ENCODE measurements at places on chromosomes 4 and X.

DNA sequence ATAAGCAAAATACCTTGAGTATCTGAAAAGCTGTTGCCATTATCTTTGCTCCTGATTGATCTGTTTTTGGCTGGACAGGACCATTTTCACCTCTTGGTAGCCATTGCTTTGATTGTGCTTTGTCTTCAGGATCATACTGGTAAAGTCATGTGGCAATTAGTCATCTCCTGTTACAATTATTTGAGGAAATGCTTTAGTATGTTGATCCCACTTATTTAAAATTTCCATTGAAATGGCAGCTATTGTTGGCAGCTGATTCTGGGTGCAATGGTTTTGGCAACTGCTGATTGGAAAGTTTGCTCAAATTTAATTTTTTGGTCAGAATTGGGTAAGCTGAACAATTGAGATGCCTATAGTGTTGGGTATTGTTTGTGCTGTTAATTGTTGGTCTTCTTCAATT, 238.3 kb upstream of the TLL1 start:
- DNase-seq = no peak

DNA sequence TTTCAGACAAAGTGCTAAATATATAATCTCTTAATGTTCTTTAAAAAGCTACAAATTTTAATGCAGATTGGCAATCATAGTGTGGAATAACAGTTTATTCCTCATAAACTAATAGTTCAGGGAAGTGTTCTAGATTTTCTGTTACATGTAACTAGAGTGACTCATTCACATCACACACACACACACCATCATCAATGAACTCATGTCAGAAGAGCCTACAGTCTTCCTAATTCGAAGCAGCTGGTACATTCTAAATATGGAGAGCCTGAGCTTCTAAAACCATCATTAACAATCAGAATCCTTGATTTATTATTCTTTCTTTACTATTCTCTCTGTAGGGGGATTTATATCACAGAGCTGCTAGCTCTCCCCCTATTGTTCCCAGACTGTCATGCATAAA, 49.6 kb downstream of the DKK2 start:
- DNase-seq = no peak

GRCh38 chr4:6990661-6991060, 52.5 kb upstream of the TADA2B start:
- DNase-seq = no peak

DNA sequence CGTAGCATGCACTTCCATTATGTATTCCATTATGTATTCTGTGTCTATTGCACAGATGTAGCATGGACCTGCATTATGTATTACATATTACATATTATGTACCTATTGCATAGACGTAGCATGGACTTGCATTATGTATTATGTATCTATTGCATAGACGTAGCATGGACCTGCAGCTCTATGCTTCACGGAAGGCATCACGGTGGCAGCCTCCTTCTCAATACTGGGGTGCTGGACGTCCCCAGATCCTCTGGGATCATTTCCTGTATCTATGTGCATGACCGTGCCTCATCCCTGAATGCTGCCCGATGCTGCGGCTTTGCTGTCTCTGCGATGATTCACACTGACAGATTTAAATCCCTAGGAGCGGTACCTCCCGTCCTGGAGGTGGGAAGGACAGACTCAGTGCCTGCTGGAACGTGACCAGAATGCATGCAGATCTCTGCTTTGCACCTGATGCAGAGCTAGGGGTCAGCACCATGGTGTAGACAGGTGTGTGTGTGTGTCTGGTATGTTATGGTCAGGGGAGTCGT, 317.5 kb downstream of the DHRSX start:
- no peak for DNase-seq

- no peak for DNase-seq
Measured at GRCh38 chr4:177281351-177281909, 28.2 kb upstream of the NEIL3 start.

DNA sequence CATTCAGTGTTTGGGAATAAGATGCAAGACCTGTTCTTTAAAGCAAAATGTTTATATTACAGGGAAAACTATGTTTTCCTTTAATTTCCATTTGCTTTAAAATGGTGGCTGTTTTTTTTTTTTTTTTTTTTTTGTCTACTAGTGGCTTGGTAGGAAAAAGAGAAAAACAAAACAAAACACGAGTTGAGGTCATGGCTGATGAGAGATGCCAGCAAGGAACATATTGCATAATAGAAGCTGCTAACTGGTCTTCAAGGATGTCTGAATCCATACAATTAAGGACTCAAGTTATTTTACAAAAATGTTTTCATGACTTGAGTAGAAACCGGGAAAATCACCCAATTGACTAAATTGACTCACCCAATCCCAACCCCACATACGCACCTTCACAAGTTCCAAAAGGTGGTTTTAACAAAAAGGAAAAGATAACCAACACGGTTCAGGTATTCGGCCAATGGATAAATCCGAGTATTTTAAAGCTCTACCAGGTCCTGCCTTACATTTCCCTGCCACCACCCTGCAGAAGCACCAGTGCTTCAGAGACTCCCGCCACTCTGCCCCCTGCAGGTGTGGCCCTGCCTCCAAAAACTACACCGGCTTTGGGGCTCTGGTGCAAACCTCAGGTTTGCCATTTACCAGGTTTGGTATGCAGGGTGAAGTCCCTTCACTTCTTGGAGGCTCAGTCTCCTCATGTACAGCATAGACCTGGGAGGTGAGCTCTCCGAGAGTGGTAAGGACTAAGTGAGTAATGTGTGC, 27.1 kb downstream of the PIR start:
- no peak for DNase-seq

- DNase-seq = no peak
Measured at GRCh38 chrX:13103188-13103913, 58.9 kb upstream of the FAM9C start.

GRCh38 chr4:139665690-139666529, at the start of gene MGST2:
Gene MGST2 (plus strand): TSS chr4:139665819. CDS start chr4:139666020, 201 bp downstream.
- DNase-seq = no peak

- no peak for DNase-seq
Measured at GRCh38 chrX:104254442-104255115, at the start of gene ESX1. Gene ESX1 (minus strand): TSS chrX:104254933. CDS start chrX:104254849, 84 bp downstream.

DNA sequence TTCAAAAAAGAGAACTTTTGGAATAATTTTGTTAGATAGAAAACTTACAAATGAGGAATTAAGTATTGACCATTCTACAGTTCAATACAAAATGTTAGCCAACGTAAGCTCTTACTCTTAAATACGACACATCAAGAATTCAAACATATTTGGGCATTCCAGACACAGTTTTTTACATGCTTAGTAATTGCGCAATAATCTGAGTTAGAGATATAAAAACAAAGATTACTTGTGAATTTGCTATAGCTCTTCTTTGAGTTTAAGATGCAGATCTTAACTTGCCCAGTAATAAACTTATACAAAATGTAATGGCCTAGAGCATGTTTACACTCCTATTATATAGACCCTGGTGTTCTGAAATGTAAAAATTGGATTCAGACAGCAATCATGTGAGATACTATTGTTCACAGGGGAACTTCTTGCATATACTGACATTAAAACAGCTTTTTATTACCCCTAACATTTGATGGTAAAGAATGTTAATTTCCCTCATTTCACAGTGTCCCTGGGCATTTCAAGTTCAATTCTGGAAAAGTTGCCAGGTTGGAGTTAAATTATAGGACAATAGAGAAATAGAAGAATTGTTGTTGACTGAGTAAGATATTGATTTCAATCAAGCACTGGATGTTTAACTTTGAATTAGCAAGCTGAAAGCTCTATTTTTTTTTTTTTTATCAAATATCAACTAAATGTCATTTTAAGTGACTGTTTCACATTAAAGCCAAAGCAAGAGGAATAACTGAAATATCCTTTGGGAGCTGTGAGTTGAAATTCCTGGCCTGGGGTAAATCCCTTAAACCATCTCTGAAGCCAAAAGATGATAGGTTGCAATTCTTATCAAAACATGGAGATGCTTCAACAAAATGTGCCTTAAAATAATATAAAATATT, 910 bp downstream of the HPGDS start:
- DNase-seq = no peak

DNA sequence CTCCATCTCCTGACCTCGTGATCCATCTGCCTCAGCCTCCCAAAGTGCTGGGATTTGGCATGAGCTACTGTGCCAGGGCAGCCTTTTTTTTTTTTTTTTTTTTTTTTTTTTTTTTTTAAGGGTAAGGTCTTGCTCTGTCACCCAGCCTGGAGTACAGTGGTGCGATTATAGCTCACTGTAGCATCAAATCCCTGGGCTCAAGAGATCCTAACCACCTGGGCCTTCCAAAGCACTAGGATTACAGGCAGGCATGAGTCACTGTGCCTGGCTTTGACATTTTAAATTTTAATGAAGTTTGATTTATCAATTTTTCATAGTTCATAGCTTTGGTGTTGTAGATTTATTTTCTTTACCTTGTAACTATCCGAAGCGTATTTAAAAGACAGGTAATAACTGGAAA, 17.8 kb upstream of the OCIAD2 start:
- no peak for DNase-seq

- DNase-seq = no peak
Measured at GRCh38 chr4:139962130-139962684, 191.8 kb downstream of the MAML3 start.

DNA sequence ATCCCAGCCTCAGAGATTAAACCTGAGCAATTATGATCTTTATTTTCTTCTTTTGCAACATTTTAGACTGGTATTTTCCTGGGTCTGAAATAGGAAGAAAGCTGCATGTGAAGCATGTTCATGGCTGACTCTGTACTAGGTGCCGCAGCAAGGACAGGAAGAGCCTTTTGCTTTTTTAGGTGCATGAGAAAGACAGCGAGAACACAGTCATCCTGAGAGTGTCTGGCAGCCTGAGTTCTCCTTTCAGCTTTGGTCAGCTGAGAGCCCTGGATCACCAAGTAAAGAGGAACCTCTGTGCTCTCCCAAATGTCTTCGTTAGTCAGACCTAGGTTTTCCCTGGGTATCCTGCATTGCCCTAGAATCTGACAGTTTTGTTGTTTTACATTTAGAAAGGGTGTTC, 29.8 kb downstream of the FAM149A start:
- no peak for DNase-seq

DNA sequence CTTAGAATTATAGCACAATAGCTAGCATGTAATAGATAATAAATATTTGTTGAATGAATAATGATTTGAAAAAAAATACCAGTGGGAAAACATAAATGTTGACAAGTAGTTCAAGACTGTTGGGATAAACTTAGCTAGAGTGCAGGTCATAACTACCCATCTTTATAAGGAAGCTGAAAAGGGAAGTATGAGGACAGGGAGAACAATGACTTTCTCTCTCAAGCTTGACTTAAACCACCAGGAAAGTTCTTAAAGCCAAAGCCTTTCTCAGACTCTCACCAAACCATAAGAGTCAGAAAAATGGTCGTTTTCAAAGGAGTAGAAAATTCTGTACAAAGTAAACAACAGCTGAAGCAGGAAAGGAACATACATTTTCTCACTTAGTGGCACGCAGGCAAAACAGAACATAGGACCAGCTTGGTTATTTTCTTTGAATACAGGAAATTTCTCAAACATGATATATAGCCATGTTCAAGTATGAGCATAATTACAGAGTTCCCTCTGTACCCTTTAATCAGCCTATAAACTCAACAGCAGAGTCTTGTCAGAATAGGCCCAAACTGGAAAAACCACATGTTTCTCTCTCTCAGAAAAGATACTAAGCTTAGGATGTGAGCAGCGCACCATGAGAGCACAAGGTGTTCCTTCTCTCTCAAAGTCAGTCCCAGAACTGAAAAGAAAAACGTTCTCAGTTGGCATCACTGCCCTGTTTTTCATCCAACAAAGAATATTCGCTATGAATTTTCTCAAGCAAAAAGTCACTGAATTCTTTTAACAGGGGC, 28.7 kb downstream of the MAPK10 start:
- no peak for DNase-seq

DNA sequence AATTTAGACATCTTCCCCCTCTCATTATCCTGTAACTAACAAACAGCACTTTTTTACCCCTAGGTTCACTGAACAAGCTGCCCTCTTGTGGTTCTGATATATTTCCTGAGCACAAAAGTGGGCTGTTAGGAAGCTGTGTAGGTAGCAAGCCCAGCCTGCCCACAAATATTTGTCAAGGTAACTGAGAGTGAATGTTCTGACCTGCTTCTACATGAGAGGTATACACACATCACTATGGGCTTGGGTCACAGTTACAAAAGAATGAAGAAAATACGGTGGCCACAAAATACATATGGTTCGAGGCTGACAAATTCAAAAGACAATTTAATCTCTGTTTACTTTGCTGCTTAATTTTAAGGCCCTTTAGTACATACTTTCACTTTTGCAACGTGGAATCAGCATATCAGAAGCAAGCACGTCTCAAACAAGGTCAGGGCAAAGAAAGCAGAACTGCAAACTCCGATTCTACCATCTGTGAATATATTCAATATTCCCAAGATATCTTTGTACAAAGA, 78.7 kb downstream of the RBM47 start:
- DNase-seq = no peak

- DNase-seq = no peak
Measured at GRCh38 chr4:31538877-31539276, 818.7 kb downstream of the PCDH7 start.

DNA sequence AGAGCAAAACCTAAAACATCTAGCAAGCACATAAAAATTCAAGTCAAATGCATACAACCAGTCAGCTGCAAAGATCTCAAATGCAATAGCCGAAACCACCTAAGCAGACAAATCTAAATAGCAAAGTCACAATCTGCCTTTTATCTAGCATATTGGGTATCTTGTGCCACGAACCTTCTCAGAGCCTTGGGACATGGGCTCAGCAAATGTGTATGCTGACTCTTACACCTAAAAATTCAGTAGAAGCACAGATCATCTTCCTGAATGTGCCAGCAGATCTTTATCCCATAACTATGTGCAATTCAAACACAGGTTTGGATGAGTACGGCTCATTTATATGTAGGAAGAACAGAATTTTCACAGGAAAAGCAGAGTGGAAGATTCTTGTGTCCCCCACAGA, 492.1 kb downstream of the INPP4B start:
- no peak for DNase-seq

- no peak for DNase-seq
Measured at GRCh38 chr4:95637043-95637600, 88.3 kb upstream of the UNC5C start.

GRCh38 chrX:150508451-150509367, 59.7 kb upstream of the MTM1 start:
- DNase-seq = no peak

DNA sequence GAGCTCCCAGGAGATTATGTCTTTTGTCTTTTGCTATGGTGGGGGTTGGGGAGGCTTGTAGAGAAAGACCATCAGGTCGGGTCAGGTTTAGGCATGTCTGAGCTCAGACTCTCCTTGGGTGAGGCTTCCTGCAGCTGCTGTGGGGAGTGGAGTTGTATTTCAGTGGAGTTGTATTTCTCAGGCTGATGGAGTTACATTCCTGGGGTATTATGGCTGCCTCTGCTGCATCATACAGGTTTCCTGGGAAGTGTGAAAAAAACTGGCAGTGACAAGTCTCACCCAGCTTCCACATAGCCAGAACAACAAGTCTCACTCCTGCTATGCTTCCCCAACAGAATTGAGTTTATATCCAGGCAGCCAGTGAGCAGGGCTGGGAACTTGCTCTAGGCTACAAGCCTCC, 119.3 kb downstream of the VSIG4 start:
- no peak for DNase-seq

- DNase-seq = no peak
Measured at GRCh38 chr4:57048590-57049304, 61.4 kb downstream of the IGFBP7 start.

GRCh38 chr4:85391071-85391470, 83.9 kb upstream of the ARHGAP24 start:
- DNase-seq = no peak

GRCh38 chr4:28469387-28469786, 1608.7 kb downstream of the STIM2 start:
- no peak for DNase-seq

GRCh38 chr4:10875144-10875799, 190.7 kb upstream of the CLNK start:
- DNase-seq = no peak

GRCh38 chr4:128480945-128481344, 193.3 kb upstream of the PGRMC2 start:
- no peak for DNase-seq

All from cortex of kidney (tissue), 1 donor.